ENCODE measurements at places on chromosomes 5 and 9.

DNA sequence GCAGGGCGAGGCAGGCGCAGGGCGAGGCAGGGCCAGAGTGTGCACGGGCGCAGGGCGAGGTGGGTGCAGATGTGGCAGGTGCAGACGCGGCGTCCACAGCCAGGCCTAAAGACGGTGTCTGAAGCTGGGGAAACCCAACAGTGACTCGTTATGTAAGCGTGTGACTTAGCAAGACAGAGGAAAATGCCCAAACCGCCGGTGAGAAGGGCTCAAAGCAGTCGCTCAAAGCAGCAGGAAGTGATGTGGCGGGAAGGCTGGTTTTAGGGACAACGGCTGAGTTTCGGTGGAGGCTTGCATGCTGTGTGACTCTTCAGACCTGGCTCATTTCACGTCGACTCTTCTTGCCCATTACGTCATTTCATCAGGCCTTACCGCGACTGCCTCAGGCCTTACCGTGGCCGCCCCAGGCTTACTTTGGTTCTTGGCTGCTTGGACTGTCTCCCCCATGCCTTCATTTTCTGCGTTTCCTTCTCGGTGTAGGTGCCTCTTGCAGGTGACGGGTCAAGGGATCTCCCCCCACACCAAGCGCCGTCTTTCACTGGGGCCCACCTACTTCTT lies 50.5 kb upstream of the EXOC3 start:
- peak; percentile 21 for DNase-seq

DNA sequence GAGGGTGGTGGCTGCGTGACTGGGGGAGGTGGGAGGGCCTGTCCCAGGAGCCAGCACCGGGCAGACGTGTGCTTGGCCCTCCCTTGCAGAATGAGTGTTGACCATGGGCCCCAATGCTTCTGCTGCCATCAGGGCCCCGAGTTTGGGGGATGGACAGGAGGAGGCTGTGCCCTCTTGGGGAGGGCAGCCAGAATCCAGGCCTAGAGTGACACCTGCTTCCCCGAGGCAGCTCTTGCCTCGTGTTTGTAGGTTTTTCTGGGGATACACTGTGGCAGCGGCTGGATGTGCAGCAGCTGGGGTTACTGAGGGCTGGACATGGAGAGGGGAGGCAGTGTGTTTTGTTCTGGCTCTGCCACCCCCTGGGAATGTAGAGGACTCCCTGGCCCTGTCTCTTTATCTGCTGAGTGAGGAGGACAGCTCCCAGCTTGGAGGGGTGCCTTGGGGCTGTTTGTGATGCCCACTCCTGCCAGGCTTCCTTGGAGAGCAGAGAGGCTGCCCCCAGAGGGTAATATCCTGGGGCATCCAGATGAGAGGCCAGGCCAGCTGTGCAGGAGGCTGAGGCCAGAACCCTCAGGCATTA lies 22.7 kb downstream of the WNK2 start:
- DNase-seq = no peak

- DNase-seq = no peak
Measured at GRCh38 chr5:159337016-159337955, 7.0 kb upstream of the IL12B start.

DNA sequence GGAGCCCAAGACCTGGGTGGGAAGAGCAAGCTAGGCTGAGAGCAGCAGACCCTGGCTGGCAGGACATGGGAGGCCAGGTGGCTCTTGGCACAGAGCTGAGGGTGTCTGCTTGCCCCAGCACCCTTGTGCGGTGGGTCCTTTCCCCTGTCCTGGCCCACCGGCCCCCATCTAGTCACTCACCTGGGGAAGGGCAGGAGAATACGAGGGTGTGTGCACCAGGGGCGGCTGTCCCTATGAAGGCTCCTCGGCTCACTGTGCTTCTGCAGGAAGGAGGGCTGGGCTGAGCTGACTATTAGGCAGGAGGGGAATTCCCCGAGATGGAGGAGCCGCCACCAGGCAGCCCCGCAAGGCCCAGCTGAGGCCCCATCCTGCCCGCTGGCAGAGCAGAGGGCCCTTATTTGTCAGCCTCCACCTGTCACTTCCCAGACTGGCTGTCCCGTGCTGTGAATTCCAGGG lies 6.1 kb upstream of the TNIP1 start:
- DNase-seq = peak; percentile 35

DNA sequence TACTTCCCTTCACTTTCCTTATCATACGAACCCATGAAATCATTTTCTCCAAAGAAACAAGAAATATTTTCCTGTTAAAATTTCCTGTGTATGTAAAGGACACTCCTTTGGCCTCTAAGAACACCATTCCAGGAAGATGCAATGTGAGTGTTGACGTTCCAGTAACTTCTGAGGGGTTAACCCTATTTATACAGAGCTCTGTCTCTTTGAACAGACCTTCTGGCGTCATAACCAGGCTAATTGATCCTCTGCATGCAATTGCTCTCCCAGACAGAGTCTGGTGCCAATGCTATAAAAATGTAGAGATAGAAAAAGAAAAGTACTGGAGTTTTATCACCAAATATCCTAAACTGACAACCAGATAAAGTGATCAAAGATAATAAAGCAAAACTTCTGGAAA lies 218.5 kb downstream of the TLE1 start:
- no peak for DNase-seq

DNA sequence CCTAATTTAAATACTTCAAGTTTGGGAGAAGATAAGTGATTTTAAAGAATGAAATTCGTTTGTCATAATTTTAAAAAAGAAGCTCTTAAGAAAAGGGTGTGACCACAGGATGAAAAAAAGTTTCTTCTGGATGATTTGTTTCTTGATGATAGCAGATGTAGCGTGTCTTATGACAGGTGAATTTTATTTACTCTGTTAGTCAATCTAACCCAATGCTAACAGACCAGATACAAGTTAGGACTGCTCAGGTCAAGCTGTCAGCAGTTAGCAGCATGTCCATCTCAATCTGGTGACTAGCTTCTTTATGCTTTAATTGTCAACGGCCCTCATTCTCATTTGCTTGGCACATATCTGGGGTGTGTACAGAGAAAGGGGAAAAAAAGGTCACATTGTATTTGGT lies 456.0 kb downstream of the BNC2 start:
- DNase-seq = no peak

- no peak for DNase-seq
Measured at GRCh38 chr5:15610216-15610615, 110.2 kb downstream of the FBXL7 start.

DNA sequence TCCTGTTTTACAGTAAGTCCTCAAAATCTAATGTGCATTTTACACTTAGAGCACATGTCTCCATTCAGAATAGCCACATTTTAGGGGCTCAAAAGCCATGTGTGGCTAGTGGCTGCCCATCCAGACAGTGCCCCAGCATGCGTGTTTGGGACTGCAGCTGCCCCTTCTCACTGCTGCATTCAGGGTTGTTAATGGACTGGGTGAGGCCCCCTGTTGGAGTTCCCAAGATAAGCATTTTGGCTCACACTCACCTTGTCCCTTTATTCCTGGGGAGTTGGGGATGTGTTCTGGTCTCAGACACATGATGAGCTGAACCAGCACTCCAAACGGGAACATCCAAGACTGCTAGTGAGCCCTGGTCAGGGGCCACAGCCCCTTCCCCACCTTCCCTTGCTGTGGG lies 22.2 kb upstream of the ZNF366 start:
- no peak for DNase-seq

- no peak for DNase-seq
Measured at GRCh38 chr9:85202596-85202995, 533.1 kb downstream of the NTRK2 start.

DNA sequence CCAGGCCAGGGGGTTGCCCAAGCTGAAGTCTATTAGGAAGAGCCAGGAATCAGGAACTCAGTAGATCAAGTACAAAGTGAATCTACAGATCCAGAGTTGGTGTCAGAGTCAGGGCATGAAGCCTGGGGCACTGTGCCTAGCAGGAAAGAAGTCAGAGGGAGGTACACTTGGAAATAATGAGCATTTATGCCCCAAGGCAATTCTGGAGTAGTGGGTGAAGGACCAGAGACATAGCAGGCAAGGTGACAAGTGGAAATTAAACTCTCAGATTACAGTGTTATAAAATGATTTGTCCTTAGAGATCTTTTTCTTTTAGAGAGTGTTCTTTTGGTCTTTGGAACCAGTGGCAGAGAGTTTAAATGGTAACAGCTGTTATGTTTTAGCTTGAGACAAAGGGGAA lies 138.0 kb downstream of the ADAMTSL1 start:
- DNase-seq = no peak

DNA sequence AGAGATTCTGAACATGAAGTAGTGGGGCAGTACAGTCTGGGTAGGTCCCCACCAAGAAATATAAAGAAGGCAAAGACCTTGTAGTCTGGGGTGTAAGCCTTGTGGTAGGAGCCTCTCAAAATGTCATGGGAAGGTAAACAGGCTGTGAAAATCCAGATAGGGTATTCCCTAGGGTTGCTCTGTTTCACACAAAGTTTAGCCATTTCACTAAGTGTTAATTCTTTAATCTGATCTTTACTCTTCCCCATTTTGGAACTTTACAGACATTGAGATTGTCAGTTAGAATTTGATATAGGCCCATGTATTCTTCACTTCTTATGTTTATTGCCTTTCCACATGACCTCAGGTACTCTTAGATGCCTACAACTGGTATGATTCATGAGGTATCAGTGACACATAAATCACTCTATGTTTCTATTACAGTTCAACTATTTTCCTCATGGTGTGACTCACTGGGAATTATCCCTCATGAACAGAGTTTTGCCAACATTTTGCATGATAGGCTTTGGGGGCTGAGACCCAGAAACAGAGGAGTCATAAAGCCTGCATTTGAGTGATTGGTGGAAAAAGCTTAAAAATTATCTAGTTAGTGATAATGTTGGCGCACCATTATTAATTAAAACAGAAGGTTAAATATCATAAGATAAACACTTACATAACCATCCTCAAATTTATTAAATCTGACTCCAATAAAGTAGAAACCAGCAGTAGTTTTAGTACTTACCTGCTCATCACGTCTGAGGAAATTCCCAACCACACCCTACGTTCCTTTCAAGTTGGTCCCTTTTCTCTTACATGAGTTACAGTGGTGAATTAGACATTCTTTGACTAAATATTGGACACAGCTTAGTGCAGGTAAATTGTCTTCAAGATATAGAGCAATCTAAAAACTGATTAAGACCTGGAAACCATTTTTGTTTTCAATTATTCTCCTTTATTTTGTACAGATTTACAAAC lies 399.8 kb upstream of the MEF2C start:
- no peak for DNase-seq

- DNase-seq = no peak
Measured at GRCh38 chr5:1883120-1883924, 597 bp upstream of the IRX4 start.

All from stimulated activated CD8-positive, alpha-beta memory T cell treated with anti-CD3 and anti-CD28 coated beads, Interleukin-15, amount 100 ng/mL, for 1 hour (primary cell).